ENCODE measurements at places on chromosomes 13 and 19.

- DNase-seq = no peak
Measured at GRCh38 chr13:106498571-106498970, 36.9 kb downstream of the EFNB2 start.

DNA sequence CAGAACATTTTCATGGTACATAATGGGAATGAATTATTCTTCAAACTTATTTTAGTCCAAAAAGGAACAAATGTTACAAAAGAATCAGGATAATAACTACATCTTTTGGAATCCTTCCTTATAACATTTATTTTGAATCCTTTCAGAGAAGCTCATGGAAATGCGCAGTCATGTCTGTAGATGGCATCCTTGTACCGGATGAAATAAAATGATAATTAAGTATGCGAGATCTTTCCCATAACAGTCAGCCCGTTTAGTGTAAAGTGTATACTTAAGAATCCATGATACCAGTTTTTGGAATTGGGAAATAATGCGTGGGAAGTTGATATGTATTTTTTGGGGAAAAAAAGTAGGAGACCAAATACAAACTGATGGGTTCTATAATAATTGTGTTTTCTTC lies 418.8 kb downstream of the GPC5 start:
- DNase-seq = no peak

- no peak for DNase-seq
Measured at GRCh38 chr19:39359026-39359425, 16.8 kb downstream of the SAMD4B start.

GRCh38 chr13:46158983-46159382 lies 23.0 kb downstream of the LCP1 start:
- no peak for DNase-seq

All from cerebellar nuclear complex (tissue), 1 donor.